ENCODE measurements at places on chromosomes 12 and 14.
A peak's percentile ranks its signal among the peaks of the same experiment; 100 is the strongest.

DNA sequence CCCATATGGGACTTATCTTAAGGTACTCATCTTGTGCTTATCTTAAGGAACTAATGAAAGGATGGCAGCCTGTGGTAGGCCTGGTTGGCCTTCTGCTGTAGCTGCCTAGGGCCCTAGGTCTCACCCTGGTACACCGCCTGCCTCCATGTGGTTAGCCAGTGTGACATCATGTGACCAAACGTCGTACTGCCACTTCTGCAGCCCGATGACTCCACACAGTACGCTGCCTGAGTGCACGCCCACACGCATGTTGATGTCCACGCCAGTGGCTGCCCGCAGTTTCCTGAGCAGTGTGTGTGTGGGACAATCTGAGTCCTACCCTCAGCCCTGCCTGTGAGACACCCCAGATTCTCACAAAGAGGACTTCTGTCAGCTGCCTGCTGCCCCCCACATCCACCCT is 5.1 kb downstream of the ADCY4 start:
- DNase-seq = no peak

- DNase-seq = no peak
Measured at GRCh38 chr12:39935275-39935674, 170.6 kb downstream of the SLC2A13 start.

- DNase-seq = no peak
Measured at GRCh38 chr14:66746316-66747006, 238.5 kb downstream of the GPHN start.

- no peak for DNase-seq
Measured at GRCh38 chr12:24931666-24932405, 17.1 kb downstream of the BCAT1 start.

GRCh38 chr14:103868242-103868897 is 21.0 kb upstream of the PPP1R13B start:
- DNase-seq = no peak

DNA sequence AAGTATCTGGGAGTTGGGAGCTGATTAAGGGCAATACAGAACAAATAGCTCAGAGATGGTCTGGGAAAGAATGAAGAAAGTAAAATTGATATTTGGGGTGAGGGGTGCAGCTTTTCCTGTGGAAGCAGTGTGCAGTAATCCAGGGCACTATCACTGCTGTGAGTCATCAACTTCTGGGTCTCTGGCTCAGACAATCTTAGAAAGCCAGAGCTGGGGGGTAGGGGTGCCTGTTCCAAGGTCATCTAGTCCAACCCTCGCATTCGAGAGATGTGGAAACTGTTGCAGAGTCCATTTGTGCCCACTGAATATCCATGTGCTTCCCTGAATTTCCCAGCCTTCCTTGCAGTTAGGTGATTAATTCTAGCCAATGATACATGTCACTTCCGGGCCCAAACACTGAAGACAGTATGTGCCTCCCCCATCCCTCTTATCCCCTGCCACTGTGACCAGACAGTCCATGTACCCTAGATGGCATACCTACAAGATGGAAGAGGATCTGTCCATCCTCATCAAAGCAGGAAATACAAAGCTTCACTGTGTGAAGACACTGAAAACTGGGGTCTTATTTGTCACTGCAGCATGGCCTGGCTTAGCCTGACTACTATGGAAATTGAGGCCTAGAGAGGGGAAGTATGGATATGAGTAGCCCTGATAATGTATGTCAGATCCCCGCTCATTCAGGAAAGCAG is 51.9 kb downstream of the ZFP36L1 start:
- no peak for DNase-seq

DNA sequence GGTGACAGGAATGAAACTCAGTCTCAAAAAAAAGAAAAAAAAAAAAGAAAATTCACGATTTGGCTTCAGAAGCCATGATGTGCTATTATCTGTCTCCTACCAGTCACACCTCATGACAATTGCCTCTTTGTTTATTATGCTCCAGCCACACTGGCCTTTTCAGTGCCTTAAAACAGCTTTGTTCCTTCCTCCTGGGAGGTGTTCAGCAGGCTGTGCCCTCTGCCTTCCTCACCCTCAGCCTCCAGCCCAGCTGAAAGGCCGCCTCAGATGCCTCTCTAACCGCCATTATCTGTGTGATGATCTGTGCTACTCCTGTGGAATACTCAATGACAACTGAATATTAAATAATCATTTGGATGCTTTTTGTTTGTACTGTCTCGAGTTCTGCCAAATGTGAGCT is 8.6 kb upstream of the ARPC3 start:
- DNase-seq = no peak

GRCh38 chr12:5506821-5507231 is 74.9 kb downstream of the NTF3 start:
- peak; percentile 46 for DNase-seq

- DNase-seq = no peak
Measured at GRCh38 chr12:9347328-9348127, 139.3 kb upstream of the PZP start.

GRCh38 chr12:74619884-74620283 is 82.2 kb downstream of the ATXN7L3B start:
- no peak for DNase-seq

GRCh38 chr12:49198431-49199155 is 9.7 kb upstream of the TUBA1A start:
- peak; percentile 40 for DNase-seq

- DNase-seq = no peak
Measured at GRCh38 chr12:131893605-131894312, 663 bp upstream of the ULK1 start.

GRCh38 chr14:63343878-63344277 is 25.1 kb upstream of the GPHB5 start:
- no peak for DNase-seq

GRCh38 chr14:92937051-92937937 is 14.3 kb downstream of the CHGA start:
- no peak for DNase-seq

DNA sequence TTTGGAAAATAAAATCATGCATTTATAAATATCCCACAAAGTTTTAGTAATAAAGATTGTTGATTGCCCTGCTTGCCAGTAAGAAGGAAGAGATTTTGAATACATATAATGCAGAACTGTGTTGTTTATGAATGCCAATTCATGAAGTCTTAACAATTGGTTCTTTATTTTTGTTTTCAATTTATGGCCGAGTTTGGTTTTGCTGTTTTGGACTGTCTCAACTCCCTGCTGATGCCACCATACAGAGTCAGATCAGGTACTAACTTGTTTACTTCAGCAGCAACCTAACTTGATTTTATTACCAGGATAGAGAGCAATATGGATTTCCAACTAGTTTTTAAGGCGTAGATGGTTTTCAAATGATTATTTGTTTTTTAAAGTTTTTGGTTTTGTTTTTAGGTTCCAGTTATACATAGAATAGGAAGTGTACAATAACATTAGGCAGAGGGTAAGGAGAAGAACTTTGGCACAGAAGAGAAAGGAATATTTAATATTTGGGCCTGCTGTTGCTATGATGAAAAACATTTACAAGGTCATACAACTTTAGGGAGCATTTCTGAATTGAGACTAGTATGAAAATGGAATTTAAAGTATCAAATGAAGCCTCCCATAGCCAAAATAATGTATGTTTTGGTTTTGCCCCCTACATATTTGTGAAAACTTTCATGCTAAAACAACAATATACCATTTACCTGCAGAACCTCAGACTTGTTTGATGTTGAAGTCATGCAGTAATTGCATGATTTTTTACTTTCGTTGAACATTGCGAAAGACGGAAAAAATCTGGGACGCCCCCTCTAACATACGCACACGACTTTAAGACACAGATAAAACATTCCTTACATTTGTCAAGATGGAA is 904 bp upstream of the FAM177A1 start:
- DNase-seq = no peak

GRCh38 chr12:88566430-88566829 is 13.8 kb downstream of the KITLG start:
- DNase-seq = no peak

GRCh38 chr12:71392521-71393145 is 47.0 kb upstream of the LGR5 start:
- no peak for DNase-seq

GRCh38 chr12:9179781-9180180 is 28.4 kb downstream of the PZP start:
- DNase-seq = no peak

DNA sequence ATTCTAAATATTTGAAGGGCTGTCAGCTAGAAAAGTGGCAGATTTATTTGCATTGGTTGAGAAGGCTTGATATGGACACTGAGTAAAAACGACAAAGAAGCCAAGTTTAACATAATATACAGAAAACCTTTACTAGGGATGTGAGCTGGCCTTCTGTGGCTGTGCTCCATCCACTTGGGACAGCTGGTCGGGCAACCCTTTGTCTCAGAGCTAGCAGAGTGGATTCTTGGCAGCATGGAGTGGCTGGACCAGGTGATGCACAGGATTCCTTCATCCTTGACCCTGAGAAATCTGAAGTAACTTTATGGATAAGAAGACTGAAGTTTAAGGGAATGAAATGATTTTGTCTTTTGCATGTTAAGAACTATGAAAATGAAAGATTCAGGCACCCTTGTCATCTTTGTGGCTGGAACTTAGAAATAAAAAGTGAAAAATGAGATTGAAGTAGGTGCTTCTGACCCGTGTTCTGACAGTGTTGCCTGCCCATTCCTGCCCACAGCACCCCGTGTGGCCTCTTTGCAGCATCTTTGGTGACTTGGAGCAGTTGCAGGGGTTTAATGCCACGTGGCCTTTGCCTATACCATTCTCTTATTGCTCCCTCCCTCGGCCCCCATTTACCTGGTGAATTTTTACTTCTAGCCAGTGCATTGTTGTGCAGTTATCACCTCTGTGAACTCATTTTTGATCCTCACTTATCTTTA is 32.6 kb downstream of the PELI2 start:
- DNase-seq = no peak

DNA sequence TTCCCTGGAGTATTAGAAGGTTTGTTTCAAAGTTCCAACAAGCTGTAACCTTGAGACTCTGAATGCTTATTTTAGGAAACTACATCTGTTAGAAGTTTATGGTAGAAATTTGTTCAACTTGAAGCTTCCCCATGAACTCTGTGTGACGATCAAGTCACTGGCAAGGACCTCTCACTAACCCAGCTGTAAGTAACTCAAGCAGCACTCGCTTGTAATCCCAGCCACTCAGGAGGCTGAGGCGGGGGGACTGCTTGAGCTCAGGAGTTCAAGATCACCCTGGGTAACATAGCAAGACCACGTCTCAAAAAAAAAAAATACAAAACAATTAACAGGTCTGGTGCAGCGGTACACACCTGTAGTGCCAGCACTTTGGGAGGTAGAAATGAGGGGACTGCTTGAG is 25.6 kb downstream of the TESC start:
- no peak for DNase-seq

DNA sequence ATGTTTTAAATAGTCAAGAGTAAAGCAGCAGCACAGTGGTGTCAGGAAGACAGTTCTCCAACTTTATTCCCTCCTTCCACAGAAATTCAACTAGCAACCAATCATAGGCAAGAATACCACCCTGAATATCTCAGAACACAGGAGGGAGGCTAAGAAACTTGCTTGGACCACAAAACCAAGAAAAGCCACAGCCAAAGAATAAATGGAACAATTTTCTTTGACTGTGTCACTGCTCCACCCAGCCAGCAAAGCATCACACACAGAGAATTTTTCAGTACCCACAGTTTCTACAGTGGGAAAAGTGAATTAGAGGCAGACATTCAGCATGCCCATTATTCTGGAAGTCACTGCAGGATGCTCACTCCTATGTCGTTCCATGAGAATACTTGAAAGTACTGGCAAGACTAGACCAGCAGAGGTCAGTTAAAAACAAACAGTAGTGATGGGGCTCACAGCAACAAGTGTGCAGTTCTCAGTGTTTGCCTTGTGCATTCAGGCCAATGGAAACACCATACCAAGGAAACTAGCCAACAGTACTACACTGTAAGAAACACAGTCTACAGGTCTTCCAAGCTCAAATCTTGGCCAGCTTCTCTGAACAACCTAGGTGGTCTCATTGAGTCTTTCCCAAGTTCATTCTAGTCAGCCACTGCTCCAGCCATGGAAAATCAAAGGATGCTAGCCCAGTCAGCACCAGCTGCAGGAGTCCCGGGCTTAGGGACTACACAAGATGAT is 56.8 kb upstream of the FOXG1 start:
- DNase-seq = no peak

DNA sequence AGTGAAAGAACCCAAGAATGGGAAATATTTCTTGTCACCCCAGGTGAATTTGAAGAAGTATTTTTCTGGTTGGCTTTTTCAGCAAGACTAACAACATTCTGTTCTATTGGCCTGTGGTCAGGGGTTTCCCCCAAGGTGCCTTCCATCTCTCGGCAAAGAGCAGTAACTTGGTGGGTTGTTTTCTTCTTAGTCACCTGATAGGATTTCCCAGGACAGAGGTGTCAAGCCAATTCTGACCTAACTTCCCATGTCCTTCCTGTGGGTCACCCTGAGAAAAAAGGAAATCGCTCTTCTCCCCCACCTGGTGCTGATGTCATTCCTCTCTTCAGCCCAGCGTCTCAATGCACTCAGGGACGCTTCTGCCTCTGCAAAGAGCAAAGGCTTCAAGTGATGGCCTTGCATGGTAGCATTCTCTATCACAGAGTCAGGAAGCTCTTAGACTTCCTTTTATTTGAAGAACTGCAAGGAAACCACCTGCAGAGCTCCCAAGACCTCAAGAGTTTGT is 16.1 kb upstream of the IFNG start:
- DNase-seq = no peak

DNA sequence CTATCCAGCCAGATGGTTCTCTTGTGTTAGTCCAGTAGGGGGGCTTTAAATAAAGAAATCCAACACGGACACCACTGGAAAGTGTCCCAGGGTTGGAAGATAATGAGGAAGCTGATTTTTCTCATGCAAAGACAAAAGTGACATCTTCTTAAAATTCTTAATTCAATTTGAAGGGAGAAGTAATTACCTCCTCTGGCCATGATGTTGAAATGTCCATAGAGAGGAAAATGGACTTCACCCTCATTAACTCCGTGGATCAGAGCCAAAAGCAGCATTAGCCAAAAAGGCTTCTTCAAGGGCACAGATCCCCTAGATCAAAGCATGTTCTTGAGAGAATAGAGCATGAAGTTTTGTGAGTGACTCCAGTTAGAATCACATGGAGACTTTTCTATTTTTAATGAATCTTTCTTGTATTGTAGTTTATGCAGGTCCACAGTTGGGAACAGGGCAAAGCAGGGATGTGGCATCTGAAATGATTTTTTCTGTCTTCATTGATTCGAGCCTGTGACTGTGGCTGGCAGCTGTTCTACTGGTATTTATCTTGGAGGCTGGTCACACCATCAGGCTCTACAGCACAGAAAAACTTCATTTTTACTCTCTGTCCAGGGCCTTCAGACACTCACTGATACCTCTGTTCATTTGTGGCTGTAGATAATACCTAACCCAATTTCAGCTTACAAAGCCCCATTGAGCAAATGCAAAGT is 1002.5 kb downstream of the AACS start:
- DNase-seq = no peak

- no peak for DNase-seq
Measured at GRCh38 chr12:52900896-52901714, 3.8 kb downstream of the KRT8 start.

- DNase-seq = no peak
Measured at GRCh38 chr12:30417697-30418231, 277.9 kb downstream of the IPO8 start.

- no peak for DNase-seq
Measured at GRCh38 chr14:57486767-57487379, 6.8 kb downstream of the CCDC198 start.

GRCh38 chr12:126537961-126538530 is 1472.8 kb downstream of the AACS start:
- no peak for DNase-seq

Measured in left hindlimb (tissue), 1 donor.